ENCODE measurements at places on chromosomes 5 and 9. TPM values are rescaled to one million over a fixed set of nuclear protein-coding genes. Genes with fewer than 3 reads are reported as not detected.

ELOVL7 gene
- total RNA-seq: not detected

PIP5K1B gene
- not detected for total RNA-seq

FAM114A2 gene
- total RNA-seq: 31.3 TPM

LCN1 gene
- not detected for total RNA-seq

- no peak for DNase-seq
These were observed 402.9 kb downstream of the CYLC2 start for GRCh38 chr9:103397868-103398600.

DNA sequence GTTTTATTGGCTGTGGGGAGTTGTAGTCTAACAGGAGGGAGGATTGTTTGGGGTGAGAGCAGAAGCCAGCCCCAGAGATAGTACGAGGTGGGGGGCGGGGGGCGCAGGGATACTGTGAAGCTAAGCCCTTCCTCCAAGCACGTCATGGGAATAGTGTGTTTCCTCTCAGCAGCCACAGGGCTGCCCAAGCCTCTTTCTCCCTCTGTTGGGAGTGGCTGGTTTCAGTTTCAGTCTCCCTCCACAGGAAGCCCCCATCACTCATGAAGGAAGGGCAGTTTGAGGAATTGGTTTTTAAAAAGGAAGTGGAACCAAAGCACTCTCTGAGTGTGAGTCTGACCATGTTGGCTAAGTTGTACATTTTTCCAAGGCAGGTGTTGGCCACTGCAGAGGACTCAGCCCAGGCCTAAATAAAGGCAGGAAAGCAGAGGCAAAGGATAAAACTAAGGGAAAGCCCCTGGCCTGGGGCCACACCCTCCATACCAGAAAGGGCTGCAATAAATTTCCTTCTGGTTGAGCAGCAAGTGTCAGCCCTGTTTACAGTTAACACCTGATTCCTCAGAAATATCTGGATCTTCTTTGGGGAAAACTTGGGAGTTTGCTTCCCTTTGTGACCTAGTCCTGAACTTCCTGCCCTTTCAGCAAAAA, 3.2 kb downstream of the RAB24 start:
- peak; percentile 64 for DNase-seq

DNA sequence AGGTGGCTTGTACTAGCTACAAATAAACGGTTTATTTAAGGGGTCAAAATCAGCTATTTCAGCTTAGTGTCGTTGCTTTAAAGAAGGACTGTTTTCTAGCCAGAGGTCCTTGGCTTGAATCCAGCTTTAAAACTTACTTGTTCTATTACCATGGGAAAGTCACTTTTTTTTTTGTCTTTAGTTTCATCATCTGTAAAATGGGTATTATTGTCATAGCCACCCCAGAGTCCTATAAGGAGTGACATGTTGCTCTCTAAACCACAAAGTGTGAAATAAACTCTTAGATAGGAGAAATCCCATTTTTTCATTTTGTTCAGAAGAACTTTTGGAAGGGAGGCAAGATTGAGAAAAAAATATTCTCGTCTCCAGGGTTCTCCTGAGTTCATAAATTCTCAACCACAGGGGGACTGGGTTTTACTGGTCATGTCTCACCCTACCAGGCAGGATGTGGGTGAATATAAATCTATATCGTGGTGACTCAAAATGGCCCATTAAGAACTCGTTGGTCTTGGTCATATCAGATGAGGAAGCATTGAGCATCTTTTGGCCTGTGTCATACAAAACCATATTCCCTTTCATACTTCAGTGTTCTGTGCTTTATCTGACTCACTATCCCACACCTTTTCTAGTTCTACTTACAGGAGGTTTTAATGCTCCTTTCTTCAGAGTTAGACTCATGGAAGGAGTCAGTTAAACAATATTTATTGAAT, 202.7 kb upstream of the NR3C1 start:
- peak; percentile 83 for DNase-seq

DNA sequence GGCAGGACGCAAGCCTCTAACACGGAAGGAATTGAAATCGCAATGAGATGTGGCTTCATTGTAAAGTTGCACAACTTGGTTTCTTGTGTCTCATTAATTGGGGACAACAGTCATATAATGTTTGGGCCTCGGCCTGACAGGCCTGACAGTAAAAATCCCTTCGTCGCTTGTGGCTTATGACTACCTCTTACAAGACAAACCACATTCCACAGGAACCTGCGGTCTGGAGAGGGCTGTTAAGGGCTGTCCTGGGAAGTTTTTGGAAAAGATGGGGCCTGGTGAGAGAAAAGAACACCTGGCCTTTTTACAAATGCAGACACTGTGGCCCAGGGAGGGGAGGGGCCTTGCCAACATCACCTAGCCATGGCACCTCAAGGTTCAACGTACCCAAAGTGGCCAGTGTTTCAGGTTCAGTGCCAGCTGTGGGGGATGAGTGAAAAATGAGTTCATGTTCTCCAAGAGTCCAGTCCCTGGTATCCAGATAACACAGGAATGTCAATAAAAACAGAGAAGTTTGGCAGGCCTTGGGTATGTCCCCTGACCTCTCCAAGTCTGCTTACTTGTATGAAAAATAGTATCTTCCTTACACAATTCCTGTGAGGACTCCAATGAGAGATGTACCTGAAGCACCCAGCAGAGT, 22.2 kb downstream of the SHB start:
- DNase-seq: peak; percentile 72

DNA sequence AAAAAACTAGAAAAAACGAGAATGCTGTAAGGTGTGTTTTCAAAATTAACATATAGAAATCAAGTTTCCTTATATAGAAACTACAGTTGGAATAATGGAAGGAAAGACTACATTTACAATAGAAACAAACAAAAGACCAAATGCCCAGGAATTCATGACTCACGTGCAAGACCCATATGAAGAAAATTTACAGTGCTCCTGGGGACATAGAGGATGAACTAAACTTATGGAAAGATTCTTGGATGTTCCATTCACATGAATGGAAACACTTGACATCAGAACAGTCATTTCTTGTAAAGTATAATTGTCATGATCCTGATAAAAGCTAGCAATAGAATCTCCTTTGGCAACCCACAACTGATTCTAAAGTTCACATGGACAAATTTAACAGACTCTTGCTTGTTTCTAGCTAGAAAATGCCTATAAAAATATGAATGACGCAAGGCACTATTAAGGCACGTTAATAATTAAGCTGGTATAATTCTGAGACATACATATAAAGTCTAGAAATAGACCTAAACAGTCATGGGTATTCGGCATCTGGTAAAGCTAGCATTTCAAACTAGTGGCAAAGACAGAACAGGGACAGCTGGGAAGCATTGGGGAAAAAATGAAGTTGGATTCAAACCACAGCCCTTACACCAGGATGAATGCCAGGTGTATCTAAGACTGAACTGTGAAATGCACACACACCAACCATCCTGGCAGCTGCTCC, 5.1 kb upstream of the ZFP62 start:
- DNase-seq: peak; percentile 55

DNA sequence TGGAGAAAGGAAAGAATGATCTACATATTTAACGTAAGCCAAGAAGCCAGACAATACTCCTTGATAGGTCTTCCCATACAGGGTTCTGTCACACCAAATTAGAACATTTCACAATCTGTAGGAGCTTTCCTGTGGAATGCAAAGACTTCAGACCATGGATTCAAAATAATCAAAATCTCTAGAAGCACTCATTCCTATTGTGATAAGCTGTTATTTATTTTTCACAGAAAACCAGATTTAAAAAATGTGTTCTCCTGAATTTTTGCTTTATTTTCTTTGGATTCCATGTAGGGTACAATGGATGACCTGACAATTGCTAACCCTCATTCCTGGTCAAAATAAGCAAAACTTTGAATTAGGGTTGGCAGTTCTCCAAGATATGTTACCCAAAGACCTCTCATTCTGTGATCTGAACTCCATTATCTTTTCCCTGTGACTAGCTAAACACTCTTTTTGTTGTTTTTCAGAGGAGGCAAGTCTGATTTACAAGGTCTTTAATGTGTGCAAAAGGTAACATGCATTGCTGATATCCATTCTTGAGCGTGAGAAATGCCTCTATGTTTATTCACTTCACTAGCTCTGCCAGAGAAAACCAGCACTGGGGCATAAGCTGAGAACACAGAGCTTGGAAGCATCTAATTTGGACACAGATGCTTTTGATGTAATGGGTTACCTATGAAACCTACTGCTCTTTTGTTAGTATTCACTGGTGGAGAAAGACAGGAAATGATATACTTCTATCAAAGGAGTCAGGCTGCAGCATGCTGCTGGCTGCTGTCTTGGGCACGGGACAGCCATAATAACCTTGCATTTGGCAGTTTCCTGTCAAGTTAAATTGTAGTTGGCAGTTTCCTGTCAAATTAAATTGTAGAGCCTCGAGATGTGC, 31.4 kb downstream of the ACTBL2 start:
- DNase-seq: no peak

DNA sequence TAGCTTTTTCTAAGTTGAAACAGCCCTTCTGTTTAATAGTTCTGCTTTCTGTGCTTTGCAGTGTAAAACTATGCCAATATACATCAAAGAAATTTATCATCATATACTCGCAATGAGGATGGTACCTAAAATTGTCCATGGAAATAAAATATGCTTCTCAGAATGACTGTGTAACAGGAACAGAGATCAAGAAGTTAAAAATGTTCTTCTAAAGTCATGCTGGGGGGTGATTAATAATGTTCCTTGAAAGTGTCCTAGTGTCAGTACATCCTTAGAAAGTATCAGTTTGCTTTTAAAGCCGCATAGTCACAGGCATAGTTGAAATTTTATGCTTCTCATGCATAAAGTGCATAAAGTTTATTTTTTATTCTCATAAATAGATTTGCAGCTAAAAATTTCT, 4.0 kb upstream of the LRRC70 start:
- DNase-seq: no peak

DNA sequence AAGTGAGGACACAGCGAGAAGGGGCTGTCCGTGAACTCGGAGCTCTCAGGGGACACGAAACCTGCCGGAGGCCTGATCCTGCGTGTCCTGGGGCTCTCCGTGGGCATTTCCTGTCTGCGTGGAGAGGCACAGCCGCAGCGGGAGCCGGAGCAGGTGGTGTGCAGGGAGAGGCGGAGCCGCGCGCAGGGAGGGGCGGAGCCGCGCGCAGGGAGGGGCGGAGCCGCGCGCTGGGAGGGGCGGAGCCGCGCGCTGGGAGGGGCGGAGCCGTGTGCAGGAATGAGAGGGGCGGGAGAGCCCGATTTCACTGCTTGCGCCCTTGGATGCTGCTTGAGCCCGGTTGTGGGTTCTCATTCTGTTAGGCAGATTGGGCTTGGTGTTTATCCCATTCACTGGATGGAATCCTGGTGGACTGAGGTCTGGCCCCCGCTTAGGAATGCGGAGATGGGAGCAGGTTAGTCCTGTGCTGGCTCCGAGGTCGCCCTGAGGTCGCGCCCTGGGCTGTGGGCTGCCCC, 26.7 kb downstream of the NDUFS6 start:
- no peak for DNase-seq

DNA sequence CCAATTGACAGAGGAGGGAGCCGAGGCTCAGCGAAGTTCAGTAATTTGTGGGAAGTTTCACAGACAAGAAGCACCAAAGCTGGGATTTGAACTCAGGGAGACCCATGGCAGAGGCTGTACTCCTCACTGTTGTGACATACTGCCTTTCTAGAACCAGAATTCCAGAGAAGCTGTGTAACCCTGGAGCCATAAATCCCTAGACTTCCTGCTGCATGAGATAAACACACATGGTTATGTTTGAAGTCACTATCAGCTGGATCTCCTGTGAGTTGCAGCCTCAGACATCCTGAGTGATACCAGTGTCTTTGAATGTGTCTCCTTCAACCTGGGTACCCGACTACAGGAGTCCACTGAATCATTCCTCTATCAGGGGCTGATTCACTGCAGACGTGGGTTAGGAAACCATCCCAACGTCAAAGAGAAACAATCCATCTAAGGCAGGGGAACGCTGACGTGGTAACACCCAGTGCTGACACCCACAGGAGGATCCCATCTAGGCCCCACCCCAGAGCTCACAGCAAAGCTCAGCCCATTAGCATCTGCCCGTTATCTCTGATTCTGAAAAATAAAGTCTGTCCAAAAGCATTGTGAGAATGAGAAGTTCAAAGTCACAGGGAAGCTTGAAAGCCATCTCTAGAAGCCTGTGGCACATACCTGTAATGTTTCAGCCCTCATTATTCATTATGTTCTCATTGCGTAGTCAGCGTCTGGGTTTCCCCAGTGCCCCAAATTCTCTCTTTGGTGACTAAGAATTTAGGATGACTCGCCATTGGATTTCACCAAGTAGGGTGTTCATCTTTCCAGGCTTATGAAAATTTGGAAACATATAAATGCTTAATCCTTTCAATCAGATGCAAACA, 36.3 kb upstream of the BASP1 start:
- peak; percentile 67 for DNase-seq

DNA sequence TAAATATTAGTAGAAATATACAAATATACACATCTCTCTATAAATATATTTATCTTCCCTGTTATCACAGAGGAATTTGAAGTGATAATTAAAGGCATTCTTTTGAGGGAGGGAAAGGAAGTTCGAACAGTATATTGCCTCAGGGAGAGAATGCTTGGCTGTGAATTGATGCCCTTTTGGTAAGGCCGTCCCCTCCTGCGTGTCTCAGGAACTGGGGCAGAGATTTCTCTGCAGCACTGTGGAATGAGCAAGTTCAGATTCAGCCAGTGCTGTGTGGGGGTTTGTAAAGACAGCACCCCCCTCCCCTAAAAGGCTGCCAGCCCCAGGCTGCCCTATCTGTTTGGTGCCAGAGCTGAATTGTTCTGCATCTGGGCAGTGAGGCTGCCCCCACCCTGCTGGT, 42.0 kb downstream of the UBE2QL1 start:
- no peak for DNase-seq

- peak; percentile 70 for DNase-seq
These were observed 43.1 kb downstream of the NDFIP1 start for GRCh38 chr5:142151436-142152383.

DNA sequence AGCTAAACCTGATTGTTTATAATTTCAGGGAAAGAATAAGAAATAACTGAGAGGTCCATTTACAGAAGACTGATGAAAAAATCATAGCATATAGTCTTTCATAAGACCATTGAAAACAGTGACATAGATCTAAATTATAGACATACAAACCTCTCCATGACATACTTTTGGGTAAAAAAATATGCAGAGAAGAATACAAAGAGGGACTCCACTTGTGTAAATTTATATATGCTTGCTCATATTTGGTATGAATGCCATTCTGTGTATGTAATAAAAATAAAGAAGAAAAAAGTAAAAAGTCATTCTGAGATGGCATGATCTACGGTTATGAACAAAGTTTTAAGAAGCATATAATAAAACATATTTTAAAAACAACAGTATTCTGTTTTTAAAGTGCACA, 310.7 kb downstream of the ASTN2 start:
- DNase-seq: no peak

DNA sequence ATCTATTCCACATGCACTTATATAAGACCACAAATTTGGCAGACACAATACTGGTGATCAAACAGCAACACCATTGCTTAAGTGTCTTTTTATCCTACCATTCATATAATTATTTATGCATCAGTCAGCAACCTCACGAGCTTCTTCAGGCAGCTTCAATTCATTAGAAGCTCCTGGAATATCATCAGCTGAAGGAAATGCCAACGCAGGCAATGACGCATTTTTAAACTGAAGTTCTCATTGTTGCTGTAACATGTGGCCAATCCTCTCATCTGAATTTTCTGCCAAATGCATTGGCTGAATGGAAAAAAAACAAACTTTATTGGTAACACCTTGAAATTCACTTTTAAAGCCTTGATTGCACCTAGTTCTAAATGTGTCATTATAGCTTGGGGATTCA, 376.4 kb upstream of the RGMB start:
- DNase-seq: no peak
